ENCODE measurements at places on chromosomes 4 and X.

GRCh38 chrX:16664626-16665025 is 14.7 kb downstream of the S100G start:
- no peak for DNase-seq

DNA sequence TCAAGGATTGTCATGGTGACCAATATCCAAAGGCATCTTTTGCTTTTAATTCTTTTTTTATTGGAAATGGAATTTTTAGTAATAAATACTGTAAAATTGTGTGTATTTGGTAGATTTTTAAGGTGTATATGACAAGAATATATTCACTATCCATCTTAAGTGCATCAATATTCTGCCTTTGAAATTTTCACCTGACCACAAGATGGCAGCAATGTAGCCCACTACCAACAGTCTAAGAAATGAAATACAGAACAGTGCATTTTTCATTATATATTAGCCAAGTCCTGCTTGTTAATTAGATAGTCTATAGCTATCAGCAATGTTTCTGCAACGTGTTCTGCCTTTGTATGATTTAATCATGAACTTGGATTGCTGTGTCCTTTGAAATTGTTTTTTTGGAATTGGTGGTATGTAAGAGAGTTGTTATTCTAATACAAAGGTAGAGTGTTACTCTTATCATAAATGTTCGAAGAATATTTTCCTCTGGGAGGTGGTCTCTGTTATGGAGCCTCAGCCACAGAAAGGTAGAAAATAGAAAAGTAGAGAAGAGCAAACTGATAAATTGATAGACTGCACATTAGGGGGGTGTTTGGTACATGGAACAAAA is 38.2 kb downstream of the HPGDS start:
- DNase-seq, result no peak

- no peak for DNase-seq
Measured at GRCh38 chr4:121789960-121790829, 10.9 kb upstream of the EXOSC9 start.

DNA sequence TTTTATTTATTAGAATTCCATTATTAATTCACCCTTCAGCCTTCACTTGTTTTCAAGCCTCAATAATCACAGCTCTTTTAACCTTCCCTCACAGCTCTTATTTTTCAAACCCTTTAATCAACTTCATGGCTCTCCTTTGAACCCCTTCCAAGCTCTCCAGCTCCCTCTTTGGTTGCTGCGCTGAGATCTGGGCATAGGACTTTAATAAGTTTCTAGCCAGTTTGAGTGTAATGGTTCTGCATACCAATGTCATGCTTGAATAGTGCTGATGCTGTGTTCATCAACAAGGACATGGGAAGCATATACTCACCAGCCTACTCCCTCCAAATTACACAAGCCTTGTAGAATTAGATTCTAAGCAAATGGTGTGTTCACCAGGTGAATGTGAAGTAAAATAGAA is 3.5 kb upstream of the RNF212 start:
- no peak for DNase-seq

- no peak for DNase-seq
Measured at GRCh38 chr4:4914059-4914820, 54.8 kb downstream of the MSX1 start.

DNA sequence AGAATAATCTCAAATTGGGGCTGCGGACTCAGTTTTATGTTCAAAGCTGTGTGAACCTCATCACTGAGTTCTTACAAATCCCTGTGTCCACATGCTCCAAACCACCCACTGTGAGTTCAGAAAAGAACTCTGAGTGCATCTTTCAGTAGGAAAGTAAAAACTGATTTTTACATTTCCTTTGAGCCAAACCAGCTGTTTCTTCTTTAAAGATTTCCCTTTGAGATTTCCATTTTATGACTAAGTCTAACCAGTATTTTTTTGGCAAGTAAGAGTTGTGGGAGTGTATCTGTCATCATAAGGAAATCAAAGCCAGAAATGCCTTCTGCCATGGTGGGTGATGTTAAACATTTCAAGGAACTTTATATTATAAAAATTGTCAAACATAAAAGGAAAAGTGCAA is 100.0 kb downstream of the TET2 start:
- DNase-seq, result no peak

GRCh38 chr4:11799196-11799595 is 370.5 kb upstream of the HS3ST1 start:
- peak; percentile 54 for DNase-seq

GRCh38 chr4:3673716-3674478 is 92.3 kb upstream of the ADRA2C start:
- no peak for DNase-seq

- no peak for DNase-seq
Measured at GRCh38 chr4:1778642-1779392, 14.3 kb upstream of the FGFR3 start.

DNA sequence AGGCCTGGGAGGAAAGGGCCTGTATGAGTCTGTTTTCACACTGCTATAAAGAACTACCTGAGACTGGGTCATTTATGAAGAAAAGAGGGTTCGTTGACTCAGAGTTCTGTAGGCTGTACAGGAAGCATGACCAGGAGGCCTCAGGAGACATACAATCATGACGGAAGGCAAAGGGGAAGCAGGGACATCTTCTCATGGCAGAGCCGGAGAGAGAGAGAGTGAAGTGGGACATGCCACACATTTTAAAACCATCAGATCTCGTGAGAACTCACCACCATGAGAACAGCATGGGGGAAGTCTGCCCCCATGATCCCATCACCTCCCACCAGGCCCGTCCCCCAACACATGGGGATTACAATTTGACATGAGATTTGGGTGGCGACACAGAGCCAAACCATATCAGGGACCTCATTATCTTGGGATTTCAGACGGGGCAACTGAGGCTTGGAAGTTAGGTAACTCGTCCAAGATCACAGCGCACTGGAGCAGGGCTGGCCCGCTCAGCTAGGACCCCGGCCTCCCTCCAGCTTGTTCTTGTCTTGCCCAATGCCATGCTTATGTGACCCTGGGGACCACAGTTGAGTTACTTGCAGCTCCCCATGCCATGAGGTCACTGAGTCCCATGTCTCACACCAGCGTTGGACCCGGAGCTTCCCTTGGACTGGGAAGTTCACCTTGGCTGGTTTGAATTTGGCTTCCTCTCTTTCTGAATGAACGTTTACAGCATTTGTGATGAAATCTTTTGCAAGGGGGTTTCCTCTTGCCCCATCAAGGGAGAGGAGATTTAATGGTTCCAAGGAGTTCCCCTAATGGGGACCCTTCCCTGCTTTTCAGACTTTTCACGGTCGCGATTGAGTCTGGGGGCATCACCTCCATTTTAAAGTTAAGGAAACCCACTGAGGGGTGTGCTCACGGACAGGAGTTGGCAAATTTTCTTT is 18.1 kb downstream of the HTRA3 start:
- no peak for DNase-seq

DNA sequence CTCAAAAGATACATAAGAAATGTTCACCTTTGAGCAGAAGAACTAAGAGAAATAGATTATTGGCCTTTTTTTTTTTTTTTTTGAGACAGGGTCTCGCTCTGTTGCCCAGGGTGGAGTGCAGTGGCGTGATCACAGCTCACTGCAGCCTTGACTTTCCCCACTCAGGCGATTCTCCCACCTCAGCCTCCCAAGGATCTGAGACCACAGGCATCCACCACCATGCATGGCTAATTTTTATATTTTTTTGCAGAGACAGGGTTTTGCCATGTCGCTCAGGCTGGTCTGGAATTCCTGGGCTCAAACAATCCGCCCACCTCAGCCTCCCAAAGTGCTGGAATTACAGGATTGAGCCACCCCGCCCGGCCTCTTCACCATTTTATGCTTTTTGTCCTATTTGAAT is 2.9 kb upstream of the TLR6 start:
- no peak for DNase-seq

DNA sequence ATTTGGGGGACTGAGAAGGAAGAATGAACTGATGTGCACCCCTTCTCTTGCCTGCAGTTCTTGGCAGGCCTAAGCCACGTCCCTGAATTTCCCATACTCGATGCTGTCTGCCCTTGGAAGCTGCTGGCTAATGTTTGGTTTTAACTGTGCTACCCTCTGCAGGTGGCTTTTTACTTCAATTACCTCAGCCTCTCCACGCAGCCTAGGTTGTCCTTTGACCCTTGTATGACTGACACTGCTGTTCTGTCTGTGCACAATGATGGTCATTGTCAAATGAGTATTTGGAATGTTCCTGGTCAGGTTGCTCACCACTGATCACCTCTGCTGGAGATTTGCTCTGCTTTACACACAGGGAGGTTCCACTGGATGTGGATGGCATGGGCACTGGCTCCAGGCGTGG is 137.1 kb downstream of the ZNF518B start:
- DNase-seq, result no peak

DNA sequence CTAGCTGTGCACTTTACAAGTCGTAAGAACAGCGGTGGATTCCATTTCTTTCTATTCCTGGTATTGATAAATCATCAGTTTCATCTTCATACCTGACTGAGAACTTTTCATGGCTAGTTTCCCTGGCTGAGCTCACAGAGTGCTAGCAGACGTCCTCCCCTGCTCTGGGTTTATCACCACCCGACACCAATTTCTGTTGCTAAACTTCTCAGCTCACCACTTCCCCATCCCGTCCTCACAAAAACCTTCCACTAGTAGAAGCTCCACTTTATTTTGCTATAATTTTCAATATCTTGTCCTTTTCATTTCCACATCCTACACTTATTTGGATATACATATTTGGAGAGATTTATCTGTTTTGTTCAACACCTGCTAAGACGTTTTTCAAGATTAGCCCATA is 869.4 kb upstream of the FRG1 start:
- no peak for DNase-seq

- no peak for DNase-seq
Measured at GRCh38 chr4:3077796-3078195, 3.3 kb downstream of the HTT start.

GRCh38 chr4:88809576-88810219 is 112.1 kb upstream of the NAP1L5 start:
- no peak for DNase-seq

DNA sequence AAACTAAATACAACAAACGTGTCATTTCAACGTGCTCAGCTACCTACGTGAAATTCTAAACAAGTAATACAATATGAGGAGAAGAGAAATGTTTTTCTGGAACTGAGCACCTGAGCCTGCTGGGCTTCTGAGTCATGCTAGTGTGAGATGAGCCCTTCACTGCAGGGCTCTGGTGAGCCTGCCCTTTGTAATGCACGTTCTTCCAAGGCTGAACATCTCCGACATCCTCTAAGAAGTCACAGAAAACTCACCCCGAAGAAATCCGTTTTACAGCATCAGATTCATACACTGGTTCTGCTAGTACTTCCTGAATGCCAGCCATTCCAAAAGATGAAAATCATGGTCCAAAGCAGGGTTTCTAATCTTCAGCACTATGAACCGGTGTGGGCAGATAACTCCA is 157.1 kb downstream of the AMELX start:
- no peak for DNase-seq

GRCh38 chr4:110878956-110879355 is 256.1 kb upstream of the PITX2 start:
- DNase-seq, result no peak

- no peak for DNase-seq
Measured at GRCh38 chr4:4426511-4427120, 39.7 kb downstream of the NSG1 start.

DNA sequence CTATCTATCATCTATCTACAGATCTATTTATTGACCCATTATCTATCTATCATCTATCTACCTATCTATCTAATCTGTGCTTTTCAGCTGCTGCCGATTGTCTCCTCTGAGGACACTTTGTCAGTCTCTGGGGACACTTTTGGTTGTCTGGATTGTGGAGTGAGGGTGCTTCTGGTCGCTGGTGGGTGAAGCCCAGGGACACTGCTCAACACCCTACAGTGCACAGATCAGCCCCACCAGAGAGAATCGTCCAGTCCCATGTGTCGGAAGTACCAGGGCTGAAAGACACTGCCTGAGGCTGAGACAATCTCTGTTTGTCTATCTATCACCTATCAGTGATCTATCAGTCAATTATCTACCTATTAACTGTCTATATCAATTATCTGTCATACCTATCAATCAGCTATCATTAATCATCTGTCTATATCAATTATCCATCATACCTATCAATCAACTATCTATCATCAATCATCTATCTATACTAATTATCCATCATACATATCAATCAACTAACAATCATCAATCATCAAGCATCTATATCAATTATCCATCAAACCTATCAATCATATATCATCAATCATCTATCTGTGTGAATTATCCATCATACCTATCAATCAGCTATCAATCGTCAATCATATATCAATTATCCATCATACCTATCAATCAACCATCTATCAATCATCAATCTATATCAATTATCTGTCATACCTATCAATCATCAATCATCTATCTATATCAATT is 70.0 kb upstream of the PPP2R3B start:
- DNase-seq, result no peak

DNA sequence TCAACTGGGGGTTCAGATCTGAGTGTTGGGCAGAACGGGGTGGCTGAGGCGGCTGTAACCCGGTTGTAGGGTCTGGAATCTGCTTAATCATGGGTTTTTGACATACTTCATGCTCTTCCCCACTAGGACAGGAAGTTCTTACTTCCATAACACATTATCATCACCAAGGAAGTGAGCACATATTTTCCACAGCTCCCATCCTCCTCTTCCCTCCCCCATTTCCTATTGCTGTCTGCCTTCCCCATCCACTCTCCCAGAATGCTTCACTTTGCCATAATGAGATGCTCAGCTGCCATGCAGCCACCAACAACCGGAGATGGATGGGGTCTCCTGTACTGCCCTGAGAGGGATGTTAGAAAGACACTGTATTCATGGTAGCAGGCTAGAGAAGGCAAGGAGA is 6.4 kb upstream of the DCUN1D4 start:
- DNase-seq, result no peak

- no peak for DNase-seq
Measured at GRCh38 chrX:23828881-23829280, 45.9 kb downstream of the SAT1 start.

- no peak for DNase-seq
Measured at GRCh38 chr4:119237201-119237600, 24.7 kb downstream of the USP53 start.

GRCh38 chr4:95409127-95409526 is 139.6 kb downstream of the UNC5C start:
- no peak for DNase-seq

DNA sequence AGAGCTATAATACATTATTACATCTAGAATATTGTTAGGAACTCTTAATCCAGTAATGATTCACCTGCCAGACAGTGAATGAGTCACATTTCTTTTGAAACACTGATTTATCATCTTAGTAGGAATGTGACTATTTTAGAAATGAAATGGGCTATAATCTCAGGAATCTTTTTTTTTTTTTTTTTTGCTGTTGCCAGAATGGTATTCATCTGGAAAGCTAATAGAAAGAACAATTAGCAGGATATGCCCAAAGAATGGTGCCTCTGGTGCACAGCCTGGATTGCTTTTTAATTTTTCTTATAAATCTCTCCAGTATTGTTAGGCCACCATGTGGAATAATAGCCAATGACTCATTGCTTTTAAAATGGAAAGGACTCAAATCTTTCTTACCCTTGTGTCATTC is 181.1 kb upstream of the SMIM31 start:
- DNase-seq, result no peak

DNA sequence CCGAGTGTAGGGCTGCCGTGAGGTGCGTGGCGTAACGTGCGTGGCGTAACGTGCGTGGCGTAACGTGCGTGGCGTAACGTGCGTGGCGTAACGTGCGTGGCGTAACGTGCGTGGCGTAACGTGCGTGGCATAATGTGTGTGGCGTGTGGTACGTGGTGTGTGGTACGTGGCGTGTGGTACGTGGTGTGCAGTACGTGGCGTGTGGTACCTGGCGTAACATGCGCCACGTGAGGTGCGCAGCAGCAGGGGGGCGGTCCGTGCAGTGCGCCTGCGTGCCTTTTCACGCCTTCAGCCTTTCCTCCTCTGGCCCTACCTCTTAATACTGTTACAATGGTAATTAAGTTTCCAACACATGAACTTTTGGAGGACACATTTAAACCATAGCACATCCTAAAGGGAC is at the start of gene TFDP3:
Gene TFDP3, minus strand, starts transcription at position 26 of the 400 bp plus-strand sequence. CDS start 95 bp downstream, outside the sequence.
- DNase-seq, result no peak
